ENCODE measurements at places on chromosomes 2 and 18.

- DNase-seq: no peak
Measured at GRCh38 chr2:20755132-20755800, 67.6 kb downstream of the LDAH start.

- no peak for DNase-seq
Measured at GRCh38 chr2:226788881-226789490, 10.6 kb downstream of the IRS1 start.

DNA sequence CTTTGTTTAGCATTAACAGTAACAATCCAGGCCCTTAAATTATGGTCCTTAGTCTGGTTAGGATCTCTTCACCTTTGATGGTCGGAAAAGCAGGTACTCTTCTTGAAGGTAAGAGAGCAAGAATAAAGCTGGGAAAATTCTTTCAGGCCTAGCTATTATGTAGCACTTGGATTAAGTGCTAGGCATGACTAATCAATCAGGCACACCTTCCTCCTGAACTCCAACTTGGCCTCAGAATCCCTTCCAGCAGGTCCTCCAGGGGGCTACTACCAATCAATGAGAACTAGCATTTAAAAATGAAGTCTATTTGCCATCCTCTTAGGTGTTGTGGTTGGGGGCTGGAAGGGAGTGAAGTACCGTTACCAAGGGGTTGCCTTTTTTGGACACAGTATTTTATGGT lies 3.7 kb downstream of the SMYD1 start:
- DNase-seq: no peak

- no peak for DNase-seq
Measured at GRCh38 chr2:182672466-182673165, 43.4 kb upstream of the DNAJC10 start.

GRCh38 chr18:46352520-46353250 lies 248.5 kb downstream of the HAUS1 start:
- no peak for DNase-seq

- no peak for DNase-seq
Measured at GRCh38 chr18:2625217-2625616, 30.3 kb upstream of the SMCHD1 start.

DNA sequence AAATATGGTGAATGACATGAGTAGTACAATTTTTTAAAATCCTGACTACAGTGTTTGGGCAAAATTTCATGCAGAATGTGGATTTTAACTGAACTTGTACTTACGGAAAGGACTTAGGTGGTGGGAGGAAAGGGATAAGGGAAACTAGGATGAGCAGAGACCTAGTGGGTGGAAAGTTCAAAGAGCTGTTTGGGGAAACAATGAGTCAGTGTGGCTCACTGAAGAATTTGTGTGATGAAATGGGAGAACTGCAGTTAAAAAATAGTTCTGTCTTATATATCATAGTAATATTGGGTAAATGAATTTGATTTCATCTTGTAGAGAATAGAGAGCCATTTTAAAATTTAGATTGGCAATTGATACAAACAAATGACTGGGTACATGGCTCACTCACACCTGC lies 220.1 kb upstream of the CTAGE1 start:
- DNase-seq: no peak

GRCh38 chr2:120587279-120587996 lies 148.2 kb upstream of the GLI2 start:
- no peak for DNase-seq

GRCh38 chr2:181149056-181149455 lies 168.7 kb downstream of the UBE2E3 start:
- no peak for DNase-seq

DNA sequence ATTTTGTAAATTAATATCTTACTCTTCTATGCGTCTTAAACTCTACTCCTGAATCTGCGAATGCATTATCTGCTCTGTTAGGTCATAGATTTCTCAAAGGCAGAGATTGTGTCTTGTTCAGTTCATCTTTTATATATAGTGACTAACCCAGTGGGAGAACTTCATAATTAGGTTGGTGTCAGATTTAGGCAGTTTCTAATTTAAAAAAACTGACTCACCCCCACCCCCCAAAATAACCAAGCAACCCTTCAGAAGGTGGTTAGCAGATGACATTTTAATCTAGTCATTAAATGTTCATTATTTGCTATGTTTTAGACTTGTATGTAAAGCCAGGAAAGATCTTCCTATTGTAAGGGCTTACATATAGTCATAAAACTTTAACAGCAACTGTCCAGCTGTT lies 10.4 kb downstream of the SERPINB12 start:
- no peak for DNase-seq

- DNase-seq: no peak
Measured at GRCh38 chr2:228516019-228516418, 334.5 kb upstream of the SPHKAP start.

GRCh38 chr2:96830044-96830562 lies 13.7 kb downstream of the ANKRD23 start:
- no peak for DNase-seq

DNA sequence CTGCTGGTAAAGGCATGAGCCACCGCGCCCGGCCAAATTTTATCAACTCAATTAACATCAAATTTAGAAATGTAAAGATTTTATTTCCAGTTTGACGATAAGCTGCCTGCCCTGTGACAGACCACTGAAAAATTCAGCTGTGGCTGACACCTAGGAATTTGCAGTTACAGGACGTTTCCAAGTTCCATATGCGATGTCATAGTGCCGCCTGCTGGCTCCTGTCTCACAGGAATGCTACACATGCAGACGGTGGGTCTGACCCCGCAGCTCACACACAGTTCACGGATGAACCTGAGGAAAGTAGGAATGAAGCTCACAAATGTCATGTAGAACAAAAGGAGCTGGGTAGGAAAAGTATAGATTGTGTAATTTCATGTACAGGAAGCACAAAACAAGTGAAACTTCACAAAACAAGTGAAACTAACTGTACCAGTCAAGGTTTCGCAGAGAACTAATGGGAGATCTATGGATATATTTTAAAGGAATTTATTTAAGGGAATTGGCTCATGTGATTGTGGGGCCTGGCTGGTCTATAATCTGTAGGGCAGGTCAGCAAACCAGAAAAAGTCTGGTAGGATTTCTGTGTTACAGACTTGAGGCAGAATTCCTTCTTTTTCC lies 13.2 kb upstream of the SEH1L start:
- DNase-seq: no peak

DNA sequence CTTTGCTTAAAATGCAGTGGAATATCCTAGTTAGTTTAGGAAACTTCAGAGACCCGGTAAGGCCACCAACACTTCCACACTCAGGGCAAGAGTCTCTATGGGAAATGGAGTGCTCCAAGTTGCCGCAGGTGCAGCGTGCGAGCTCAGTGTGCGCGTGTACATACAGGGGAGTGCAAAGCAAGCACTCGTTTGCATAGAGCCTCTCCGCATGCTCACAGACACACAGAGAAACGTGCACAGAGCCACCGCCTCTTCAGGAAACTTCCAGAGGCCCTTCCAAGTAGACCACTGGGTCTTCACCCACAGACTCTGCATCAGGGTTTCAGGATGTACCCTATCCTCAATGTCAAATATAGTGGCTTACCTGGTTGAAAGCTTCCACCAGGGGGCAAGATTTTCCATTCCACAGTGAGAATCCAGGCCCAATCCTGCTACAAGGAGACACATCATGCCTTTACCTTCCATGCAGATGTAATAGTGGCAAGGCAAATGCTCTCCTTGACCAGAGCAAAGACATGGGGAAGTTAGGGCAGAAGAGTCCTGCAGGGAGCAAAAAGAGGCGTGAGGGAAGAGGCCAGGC lies 513.0 kb upstream of the MYT1L start:
- DNase-seq: no peak

GRCh38 chr2:1672738-1673137 lies 71.6 kb downstream of the PXDN start:
- no peak for DNase-seq

- no peak for DNase-seq
Measured at GRCh38 chr2:27566628-27567027, 16.2 kb upstream of the ZNF512 start.

- DNase-seq: no peak
Measured at GRCh38 chr2:204743393-204743960, 198.2 kb downstream of the PARD3B start.

GRCh38 chr2:197704434-197705120 lies 592 bp upstream of the MARS2 start:
- no peak for DNase-seq

DNA sequence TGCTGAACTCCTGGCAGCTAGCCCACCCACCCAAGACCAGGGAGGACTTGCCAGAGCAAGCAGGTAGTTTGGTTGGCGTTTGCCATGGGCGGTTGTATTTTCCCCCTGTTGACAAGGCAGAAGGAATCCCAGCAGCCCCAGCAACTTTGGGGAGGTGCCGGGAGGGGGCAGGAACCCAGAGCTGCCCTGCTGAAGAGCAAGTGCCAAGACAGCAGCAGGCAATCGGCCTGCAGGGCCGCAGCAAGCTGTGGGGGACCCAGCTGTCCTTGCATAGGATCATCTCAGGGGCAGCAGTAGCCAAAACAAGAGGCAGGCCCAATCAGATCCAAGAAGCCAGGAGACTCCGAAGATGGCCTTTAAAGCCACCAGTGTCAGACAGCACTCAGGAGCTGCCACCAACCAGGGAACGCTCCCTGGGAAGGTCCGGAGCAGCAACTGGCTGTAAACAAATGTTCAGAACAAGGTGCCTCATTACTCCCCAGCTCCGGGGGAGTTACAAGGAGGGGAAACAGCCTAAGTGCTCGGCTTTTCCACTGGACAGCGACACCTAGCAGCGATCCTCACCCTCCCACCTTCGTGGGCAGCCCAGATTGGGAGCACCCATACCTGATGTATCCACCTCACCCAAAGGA lies 2.1 kb downstream of the ST8SIA5 start:
- no peak for DNase-seq

- no peak for DNase-seq
Measured at GRCh38 chr2:117940436-117940835, 73.4 kb downstream of the CCDC93 start.

DNA sequence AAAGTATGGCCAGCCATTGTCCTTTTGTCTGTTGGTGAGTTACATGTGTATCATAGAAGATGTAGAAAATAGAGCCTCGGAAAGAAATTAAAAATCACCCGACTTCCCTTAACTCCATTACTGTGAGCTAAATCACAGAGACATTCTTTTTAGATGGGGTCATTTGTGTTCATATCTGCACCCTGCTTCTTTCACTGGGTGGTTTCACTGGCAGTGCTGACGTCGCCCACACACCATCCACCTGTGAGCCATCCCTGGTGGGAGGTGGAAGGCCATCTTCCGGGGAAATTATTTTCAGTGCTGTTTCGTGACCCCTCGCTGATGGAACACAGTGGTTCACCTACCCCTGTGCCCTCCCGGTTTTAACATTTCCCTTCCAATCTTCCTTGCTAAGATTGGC lies 21.2 kb downstream of the SH3BP4 start:
- DNase-seq: no peak

- DNase-seq: no peak
Measured at GRCh38 chr2:224646242-224646846, 61.2 kb upstream of the CUL3 start.

DNA sequence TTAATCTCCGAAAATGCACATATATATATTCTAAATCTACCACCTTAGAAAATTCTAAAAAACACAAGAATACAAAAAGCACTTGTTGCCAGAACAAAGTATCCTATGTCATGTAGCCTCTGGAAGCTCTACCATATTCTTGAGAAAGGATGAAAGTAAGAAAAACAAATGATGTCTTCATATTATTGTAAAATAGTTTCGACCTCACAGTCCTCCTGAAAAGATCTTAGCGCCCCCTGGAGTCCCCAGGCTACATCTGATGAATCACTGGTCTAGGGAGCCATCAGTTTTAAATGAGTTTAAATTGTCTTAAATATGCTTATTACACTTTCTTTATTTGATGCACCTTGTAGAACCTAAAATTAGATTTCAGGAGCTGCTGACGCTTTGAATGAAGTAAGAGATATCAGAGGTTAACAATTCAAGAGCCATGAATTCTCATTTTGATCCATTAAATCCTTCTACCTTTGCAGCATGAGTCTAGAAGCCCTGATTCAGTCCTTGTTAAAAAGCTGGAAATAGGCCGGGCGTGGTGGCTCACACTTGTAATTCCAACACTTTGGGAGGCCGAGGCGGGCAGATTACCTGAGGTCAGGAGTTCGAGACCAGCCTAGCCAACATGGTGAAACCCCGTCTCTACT lies 138.8 kb downstream of the MCFD2 start:
- DNase-seq: no peak

DNA sequence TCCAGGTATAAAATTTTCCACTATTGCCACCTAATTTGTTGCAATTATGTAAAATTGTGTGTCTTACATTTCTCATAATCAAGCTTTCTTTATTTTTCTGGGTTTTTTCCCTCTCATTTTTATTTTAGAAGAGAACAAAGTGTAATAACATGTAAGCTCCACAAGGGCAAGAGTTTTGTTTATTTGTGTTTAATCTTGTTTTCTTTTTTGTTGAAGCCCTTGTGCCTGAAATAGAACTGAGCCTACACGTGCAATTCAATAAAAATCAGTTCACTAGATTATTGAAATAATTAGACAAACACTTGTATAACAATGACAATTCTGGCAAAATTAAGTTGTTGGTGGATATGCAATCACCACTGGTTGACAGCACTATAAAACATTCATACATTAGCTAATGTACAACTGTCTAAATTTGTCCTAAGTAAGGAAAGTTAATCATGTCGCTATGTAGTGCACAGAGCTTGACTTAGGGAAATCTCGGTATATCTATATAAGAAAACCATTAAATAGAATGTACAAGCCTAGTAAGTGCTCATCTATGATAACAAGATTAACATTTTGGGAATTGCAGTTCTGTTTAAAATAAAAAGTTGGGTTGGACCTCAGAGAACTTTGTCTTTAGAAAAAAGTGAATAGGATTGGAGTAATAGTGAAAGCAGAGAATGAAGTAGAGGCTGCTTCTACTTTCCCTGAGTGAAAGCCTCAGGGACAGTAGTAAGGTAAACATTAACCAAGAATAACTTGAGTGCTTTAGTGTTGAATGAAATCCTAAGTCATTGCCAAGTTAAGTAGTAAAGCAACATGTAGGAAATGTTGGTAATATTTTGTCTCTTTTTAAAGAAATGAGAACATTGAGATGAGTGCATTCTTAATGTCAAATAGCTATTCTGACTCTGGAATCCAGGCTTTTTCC lies 37.4 kb upstream of the NOL4 start:
- no peak for DNase-seq

GRCh38 chr2:180077295-180077906 lies 70.3 kb upstream of the CWC22 start:
- no peak for DNase-seq

DNA sequence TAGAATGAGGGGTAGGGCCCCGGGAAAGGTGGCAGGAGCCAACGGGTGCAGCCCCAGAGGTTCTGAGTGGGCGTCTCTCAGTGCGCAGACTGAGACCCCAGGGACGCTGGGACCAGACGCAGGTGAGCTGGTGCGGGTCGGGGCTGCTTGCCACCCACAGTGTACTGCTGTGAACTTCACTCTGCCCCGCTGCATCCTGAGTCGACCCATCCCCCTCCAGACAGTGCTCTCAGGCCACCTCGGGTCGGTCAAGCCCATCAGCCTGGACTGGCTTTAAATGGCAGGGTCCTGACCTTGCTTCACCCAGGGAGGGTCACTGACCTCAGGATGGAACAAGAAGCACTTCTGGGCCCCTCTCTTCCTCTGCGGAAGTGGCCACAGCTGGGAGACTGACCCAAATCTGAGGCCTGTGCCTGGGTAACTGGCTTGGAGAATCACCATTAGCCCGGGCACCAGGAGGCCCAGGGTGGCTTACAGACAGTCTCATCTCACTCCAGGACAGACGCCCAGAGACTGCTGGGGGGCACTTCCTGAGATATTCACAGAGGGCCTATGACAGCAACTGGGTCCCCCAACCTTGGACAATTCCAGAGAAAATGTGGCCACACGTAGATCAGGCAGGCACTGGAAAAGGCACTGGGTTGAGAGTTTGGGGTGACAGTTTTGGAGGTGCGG lies 23.7 kb upstream of the BOK start:
- DNase-seq: no peak
